ENCODE measurements at places on chromosomes 3 and 15. TPM values are rescaled to one million over a fixed set of nuclear protein-coding genes. Genes with fewer than 3 reads are reported as not detected.

- no peak for DNase-seq
These were observed 196.0 kb downstream of the ADAMTS9 start for GRCh38 chr3:64491843-64492242.

DNA sequence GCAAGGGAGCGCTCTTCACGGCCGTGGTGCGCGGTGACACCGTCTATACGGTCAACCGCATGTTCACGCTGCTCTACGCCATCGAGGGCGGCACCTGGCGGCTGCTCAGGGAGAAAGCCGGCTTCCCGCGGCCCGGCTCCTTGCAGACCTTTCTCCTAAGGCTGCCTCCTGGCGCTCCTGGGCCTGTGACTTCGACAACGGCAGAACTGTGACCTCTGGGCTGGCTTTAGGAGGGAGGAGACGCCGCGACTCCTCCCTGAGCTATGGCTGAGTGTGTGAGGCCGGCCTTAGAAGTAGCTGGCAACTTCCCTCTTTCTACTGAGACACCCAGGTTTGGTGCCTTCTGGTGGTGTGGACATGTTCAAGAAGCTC lies 1.4 kb downstream of the KBTBD13 start:
- no peak for DNase-seq

DNA sequence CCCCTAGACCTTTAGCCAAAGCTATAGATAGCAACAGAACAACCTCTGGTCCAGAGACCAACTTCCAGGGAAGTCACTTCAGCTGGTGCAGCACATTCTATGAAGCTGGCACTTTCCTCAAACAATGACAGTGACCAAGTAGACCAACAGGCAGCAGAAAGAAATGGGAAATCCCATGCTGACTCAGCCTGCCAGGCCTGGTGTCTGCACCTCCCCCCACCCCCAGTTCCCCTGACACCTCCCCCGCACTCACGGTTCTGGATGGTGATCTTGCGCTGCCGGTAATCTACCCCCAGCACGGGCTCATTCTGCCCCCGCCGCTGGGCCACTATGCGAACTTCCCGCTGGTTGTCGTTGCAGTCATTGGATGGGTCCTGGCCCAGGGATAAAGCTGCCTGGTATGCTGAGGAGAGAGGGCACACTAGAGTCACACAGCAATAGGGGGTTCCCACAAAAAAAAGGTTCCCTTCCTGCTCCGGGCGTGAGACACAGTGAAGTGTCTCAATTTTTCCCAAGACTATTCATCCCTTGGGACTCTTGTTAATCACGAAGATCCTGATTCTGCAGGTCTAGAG lies 17.0 kb downstream of the ILDR1 start:
- no peak for DNase-seq

- DNase-seq: no peak
These were observed 76.1 kb upstream of the ATP11B start for GRCh38 chr3:182717216-182717615.

GRCh38 chr3:141769221-141769894 lies 6.2 kb downstream of the GRK7 start:
- no peak for DNase-seq

DNA sequence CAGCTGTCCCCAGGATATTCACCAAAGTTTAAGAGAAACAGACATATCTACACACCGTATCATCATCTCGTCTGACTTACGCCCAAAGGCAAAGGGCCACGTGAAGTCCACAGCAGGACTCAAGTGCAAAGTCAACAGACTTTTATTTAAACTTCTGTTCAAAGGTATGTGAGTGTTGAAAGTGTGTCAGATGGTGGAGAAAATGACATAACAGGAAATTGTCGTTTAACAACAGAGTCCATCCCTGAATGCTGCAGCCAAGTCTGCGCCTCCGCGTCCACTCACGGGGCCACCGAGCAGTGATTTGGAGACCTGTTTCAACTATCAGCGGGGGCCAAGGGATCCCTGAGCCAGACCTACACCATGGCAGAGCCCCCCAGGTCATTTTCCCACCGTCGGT lies 165.6 kb downstream of the XXYLT1 start:
- no peak for DNase-seq

DNA sequence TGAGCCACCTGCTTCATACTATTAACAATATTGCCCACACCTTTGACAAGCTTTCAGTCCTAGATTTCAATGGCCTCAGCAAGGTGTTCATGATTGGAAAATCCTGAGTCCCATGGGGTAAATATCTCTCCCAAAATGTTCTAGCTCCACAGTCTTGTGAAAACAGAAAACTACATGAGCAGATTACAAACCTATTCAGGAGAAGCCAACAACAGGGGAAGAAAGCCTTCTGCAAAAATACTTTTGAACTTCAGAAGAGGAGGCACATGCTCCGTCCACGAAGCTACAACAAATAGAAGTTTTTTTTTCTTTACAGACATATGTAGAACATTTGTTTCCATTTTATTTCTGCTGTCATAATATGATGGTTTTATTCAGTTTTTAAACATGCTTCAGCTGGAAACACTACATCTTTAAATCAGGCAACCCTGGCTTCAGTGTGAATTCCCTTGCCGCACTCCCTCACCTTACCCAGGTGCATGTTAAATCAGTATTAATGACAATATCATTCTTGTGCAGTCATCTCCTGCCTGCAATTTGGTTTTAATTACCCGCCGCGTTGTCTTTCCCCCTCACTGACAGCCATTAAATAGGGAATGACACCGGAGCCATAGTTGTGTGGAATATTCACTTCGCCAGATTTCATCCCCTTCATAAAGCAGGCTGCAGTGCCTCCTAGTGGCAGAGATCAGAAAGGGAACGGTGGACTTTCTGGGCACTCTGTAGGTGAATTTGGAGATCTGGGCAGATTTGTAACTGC lies 725.5 kb upstream of the ARRDC4 start:
- DNase-seq: peak; percentile 1

DNA sequence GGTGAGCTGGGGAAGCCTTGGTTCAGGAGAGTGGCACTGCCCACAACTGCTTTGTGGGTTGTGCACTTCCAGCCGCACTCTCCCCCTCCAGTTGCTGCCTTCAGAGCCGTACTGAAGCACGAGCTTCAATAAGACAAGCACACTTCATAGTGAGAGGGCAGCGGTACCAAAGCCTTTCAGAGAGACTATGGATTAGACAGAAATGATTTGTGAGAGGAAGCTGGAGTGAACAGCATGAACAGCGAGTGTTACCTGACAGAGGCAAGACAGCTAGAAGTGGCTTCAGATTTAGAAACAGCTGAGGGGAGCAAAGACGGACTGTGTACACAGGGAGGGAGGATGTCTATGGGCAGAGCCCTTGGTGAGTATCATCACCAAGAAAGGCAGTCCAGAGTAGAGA lies 31.1 kb downstream of the HCLS1 start:
- DNase-seq: no peak

DNA sequence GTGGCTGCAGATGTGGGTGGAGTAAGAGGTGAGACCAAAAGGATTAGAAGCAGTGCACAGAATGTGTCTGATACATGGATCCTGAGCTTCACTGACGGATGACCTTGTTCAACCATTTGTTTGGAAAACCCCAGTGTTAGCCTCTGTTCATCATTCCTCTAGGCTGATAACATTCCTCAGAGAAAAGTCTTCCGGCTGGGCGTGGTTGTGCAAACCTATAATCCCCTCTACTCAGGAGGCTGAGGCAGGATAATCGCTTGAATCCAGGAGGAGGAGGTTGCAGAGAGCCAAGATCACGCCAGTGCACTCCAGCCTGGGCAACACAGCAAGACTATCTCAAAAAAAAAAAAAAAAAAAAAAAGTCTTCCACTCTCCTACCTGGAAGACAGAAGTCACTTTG lies 23.1 kb upstream of the CHD2 start:
- DNase-seq: no peak

GRCh38 chr15:37931868-37932267 lies 2.6 kb upstream of the TMCO5A start:
- DNase-seq: no peak

GRCh38 chr3:9808345-9809037 lies 1.6 kb upstream of the TTLL3 start:
- DNase-seq: no peak

DNA sequence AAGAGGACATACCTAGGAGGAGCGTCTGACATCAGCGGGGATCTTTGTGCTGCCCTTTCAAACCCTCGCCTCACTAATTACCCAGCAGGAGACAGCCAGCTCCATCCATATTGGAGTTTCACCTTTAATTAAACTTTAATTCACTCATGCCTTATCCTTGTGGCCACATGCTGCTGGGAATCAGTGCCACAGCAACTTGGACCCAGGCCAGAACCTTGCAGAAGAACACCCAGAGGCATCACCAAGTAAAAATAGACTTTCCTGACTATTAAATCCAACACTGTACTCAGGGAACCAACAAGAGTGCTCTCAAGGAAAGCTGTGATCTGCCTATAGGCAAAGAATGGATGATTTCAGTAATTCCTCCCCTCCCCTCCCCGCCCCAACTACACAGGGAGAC lies 23.9 kb downstream of the EIF1B start:
- DNase-seq: no peak

Gene RARRES1
- polyA plus RNA-seq: 7.3 TPM

Gene SLC2A2
- 0.05 TPM for polyA plus RNA-seq

Gene NPAP1
- not detected for polyA plus RNA-seq

Gene RHOA
- polyA plus RNA-seq: 368 TPM

Gene FRG2C
- 0.14 TPM for polyA plus RNA-seq
